ENCODE measurements at places on chromosomes 6 and 20. TPM values are rescaled to one million over a fixed set of nuclear protein-coding genes. Genes with fewer than 3 reads are reported as not detected.

DNA sequence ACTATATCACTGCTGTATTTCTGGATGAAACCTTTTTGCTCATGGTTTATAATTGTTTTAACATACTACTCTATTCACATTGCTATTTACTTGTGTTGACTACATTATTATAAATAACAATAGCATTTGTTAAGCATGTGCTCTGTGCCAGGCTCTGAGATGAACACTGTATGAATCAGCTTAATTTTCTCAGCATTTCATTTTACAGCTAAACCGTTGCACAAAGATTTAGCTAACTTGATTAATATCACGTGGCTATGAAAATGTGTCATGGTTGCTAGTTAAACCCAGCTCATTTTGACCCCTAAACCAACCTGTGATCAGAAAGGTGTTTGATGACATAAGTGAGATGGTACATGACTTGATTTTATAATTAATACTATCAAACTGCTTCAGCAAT lies 77.5 kb downstream of the NCOA7 start:
- no peak for DNase-seq

TRIM39 gene
- total RNA-seq: 4.4 TPM

ORC3 gene
- 11.6 TPM for total RNA-seq

MUC22 gene
- total RNA-seq: not detected

FRS3 gene
- 2.1 TPM for total RNA-seq

GRCh38 chr20:1301031-1301529 lies 27.9 kb downstream of the SDCBP2 start:
- DNase-seq: no peak

GRCh38 chr6:39426073-39426456 lies 103.6 kb upstream of the KCNK16 start:
- no peak for DNase-seq

GRCh38 chr6:85464260-85464644 lies 14.4 kb downstream of the NT5E start:
- no peak for DNase-seq
